ENCODE measurements at places on chromosomes 12 and 14.

DNA sequence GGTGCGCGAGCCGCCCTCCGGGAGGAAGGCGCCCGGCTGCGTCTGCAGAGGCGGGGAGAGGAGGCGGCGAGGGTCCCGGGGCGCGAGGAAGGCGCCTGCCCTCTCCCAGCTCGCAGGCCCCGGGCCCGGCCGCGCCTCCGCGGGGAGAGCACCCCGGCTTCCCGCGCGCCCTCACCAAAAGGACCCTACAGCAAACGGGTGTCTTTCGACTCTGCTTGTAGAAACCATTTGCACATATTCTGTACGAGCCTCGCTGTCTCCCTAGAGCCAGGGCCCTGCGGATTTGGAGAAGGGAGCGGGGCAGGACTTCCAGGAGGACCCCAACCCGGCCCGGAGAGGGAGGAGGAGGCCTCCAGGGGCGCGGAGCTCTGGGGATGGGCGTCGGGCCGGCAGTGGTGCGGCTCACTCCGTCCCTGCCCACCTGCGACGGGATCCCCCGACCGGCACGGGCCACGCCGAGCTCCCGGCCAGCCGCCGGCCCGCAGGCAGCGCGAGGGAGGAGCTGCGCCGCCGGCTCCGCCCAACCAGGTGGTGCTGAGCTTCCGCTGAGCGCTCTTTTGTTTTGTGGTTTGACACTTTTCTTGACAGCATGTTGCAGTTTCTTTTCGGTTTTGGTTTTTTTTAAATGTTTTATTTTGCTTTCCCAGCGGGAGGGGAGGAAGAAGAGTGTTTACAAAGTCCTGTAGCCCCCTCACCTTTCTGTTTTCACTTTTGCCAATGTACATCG is 103.3 kb upstream of the FKBP4 start:
- no peak for DNase-seq

- DNase-seq, result peak; percentile 53
These were observed 75.2 kb downstream of the PITPNM2 start for GRCh38 chr12:123075646-123076171.

DNA sequence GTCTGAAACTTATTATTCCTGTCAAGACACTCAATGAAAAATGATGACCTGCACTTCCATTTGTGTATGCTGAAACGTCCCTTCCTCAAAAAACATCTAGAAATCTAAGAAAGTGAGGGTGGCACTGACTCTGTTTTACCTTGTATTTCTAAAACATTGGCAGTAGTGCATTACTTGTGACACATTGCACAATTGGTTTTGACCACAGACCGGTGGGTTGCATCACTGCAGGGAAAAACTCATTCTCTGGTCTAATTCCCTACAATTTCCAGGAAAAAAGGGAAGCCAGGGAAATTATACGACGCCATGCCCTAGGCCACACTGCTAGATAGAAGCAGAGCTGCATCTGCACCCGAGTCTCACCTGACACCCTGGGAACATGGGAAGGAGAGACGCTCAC is 156.7 kb downstream of the NTF3 start:
- DNase-seq, result no peak

DNA sequence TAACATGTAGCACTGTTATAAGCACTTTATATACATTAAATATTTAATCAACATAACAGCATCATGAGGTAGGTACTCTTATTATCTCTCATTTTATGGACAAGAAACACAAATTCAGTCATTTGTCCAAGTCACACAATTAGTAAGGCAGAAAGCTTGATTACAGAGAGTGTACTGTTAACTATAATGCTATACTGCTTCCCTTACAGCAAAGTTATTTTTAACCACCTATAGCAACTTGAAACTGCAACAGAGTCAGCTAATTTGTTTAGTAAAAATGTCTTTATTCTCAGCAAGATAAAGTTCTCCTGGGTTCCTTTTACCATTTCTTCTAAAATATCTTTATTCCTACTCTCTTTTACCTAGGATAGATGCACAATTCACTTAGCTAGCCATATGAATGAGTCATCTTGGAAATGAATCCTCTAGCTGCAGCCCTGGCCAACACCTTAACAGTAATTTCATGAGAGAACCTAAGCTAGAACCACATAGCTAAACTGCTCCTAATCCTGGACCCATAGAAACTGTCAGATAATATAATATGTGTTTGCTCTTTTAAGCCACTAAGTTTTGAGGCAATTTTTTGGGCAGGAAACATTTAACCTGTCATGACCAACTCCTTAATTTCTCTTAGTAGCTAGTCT is 90.2 kb upstream of the HECTD1 start:
- DNase-seq, result no peak

DNA sequence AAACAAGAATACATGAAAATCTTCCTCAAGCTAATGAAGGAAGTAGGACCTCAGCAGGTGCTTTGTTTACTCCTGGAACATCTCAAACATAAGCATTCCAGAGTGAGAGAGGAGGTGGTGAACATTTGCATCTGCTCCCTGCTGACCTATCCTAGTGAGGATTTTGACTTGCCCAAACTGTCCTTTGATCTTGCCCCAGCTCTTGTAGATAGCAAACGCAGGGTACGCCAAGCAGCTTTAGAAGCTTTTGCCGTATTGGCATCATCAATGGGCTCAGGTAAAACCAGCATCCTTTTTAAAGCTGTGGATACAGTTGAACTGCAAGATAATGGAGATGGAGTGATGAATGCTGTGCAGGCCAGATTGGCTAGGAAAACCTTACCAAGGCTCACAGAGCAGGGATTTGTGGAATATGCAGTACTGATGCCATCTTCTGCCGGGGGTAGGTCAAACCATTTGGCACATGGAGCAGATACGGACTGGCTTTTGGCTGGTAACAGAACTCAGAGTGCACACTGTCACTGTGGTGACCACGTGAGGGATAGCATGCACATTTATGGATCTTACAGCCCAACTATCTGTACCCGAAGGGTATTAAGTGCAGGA is 1.9 kb downstream of the TOGARAM1 start:
- no peak for DNase-seq

DNA sequence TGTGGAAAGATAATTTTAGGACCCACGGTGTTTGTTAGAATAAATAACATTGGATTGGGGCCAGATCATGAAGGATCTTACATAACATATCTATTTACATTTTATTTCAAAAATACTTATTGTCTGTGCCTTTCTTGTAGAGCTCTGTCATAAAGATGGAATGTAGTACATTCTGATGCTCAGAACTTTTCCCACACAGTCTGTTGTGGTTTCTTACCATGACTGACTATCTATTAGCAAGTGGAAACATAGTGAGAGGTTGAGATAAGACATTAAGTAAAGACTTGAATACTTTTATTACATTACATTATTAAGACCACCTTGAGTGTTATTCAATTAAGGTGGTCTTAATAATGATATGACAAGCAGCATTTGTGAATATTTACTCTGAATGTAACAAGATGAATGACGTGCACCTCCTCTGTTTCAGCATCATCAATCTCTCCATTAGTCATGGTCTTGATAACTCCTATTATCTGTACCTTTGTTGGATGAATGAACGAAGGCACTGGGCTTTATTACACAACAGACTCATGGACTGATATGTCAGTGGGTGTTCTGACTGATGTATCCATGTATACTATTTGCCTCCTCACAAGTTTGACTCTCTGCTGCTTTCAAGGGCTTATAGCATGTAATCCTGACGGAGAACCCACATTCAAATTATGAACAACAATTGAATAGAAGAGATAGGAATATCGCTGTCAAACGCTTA is 883.0 kb upstream of the FLRT2 start:
- no peak for DNase-seq

- DNase-seq, result no peak
These were observed 176.7 kb upstream of the DYRK2 start for GRCh38 chr12:67471810-67472209.
